Amygdala (tissue), 56 donors: ENCODE measurements at places on chromosomes 16 and 17.

GRCh38 chr16:82300374-82300951 lies 130.4 kb upstream of the MPHOSPH6 start:
- no peak for DNase-seq

DNA sequence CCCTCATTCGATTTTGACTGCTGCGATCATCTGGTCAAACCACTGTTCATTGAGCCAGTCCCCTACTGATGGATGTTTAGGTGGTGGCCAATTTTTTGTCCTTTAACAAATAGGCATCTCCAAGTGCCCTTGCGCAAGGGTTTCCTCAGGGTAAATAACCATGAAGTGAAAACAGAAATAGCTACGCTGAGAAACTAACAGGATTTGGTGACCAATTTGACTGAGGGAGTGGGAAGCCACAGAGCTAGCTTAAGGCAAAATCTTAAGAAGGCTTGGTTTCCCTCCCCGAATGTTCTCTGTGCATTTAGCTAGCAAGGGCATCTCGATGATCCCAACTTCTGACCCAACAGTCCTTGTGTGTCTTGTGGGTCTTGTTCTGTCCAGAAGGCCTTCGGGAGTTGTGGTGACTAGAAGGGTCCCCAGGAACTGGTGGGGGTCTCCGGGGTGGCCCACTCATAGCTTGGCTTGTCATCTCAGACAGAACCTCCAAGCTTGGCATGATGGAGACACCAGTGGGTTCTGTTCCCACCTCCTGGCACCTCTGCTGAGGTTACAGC lies 117.2 kb downstream of the SOCS1 start:
- DNase-seq = no peak

DNA sequence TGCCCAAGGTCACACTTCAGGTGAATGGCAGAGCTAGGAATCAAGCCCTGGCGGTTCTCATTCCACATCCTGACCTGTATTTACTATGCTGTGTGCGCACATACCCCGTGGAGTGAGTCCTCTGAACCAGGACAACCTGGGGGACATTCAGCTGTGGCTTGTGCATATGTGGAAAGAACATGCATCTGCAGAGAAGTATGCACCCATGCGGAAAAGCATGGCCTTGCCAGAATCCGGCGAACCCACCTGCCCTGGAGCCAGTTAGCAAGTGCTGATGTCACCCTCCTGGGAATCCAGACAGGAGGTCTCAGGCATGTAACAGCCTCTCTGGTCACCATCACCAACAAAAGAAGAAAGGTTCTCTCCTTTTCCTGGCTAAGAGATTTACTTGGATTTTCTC lies 1.9 kb downstream of the RASL10B start:
- no peak for DNase-seq

DNA sequence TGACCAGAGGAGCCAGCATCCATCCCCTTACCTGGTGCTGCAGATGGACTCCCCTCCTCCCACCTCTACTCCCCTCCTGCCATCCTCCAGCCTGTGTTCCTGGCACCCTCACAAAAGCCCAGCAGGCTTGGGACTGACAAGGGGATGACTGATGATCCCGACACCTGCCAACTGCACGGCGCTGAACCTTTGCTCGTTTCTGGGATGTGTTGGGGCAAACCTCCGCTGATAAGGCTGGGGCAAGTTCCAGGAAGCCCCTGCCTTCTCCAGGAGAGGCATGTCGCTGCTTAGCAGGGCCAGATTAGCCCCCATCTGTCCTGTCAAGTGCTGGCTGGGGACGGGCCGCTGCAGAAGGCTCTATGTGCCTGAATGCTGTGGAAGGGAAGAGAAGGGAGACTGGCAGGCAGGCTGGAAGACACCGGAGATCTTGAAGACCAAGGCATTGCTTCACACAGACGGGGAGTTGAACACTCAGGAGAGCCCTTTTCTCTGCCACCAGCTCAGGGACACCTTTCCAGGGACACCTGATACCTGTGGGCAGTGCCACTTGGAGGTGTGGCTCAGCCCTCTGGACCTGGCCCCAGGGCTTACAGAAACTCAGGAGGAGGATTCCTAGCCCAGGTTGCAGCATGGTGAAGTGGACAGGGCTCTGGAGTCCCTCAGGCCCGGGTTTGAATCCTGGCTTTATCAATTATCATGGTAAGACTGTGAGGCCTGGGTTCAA lies 973 bp upstream of the KRT15 start:
- no peak for DNase-seq

GRCh38 chr17:40452921-40453378 lies 9.7 kb downstream of the IGFBP4 start:
- DNase-seq = no peak

DNA sequence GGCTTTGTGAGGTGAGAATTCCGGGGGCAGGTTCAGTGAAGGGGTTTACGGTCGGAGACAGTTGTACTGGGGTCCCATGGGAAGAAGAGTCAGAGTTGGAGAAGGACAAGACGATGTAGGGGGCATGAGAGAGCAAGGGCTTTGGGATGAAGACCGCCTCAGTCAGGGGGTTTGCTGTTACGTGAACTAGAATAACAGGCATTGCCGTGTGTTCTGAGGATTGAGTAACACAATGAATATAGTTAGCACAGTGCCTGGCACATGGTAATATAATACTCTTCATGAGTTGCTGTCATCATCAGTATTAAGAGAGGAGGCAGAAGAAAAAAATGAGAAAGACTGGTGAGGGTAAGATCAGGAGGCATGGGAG lies 577 bp downstream of the ZNF646 start:
- DNase-seq = no peak

DNA sequence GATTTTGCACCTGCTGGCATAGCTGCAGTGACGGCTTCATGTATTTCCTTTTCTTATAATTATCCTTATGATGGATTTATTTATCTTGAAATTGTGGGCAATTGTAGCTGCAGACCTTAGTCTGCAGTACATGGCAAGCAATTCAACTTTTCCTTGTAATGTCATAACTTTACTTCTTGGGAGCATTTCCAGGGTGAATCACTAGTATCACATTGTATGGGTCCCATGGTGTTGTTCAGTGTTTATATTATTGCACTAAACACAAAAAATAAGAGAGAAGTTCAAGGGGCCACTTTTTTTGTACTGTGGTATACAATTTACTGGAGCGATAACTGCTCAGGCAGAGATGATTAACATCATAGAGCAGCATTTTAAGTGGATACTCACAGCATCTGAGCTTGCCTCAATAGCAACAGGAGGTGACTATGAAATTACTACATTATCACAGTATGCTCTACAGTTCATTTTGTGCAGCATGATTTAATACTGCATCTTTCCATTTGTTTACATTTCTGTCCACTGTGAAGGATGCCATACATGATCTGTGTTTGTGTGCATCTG lies 169.5 kb downstream of the STX8 start:
- DNase-seq = no peak

DNA sequence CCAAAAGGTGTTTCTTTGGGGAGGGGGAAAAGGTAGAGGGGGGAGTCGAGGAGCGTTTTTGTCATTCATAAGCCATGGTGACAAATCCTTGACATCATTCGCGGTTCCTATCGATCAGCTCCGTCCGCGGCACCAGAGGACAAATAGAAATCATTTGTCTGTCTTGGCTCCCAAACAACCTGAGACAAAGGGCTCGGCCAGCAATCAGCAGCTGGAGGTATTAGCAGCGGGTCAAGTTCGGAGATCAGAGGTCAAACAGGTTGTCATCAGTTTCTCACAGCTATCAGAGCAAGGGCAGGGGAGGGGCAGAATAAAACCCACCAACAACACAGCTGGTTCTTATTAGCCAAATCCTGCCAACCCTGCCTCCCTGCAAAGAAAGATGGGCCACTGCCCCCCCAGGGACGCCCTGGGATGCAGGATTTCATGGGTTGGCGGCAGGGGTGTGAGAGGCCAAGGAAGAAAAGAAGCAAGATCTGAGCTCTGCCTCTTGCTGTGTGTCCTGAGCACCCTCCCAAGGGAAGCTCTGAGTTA lies 145.3 kb upstream of the LHX1 start:
- DNase-seq = no peak

DNA sequence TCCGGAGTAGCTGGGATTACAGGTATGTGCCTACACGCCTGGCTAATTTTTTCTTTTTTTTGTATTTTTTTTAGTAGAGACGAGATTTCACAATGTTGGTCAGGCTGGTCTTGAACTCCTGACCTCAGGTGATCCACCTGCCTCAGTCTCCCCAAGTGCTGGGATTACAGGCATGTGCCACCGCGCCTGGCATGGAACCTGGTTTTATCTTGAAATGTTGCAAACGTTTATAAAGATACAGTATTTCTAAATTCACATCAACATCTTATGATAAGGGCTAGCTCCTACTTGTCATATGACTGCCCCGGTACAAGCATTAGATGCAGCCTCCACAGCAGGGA lies 1.5 kb upstream of the IST1 start:
- DNase-seq = no peak

- DNase-seq = no peak
These were observed 268.7 kb upstream of the SALL1 start for GRCh38 chr16:51419768-51420167.

DNA sequence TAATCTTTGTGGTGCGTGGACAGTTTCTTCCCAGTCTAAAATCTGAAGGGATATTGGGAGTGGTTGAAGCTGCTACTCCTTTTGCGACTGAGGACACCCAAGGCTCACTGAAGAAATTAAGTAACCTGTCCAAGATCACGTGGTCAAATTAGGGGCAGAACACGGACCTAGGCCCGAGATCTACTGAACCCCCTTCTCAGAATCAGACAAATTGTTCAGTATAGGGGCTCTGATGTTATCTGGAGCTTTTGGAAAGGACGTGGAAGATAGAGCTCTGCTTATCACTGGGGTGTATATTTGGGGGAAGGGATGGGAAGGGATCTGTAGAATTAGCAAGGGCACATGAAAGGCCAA lies 857 bp downstream of the TANGO6 start:
- no peak for DNase-seq
